ENCODE measurements at places on chromosomes 6 and 20. TPM values are rescaled to one million over a fixed set of nuclear protein-coding genes. Genes with fewer than 3 reads are reported as not detected.
A peak's percentile ranks its signal among the peaks of the same experiment; 100 is the strongest.

DNA sequence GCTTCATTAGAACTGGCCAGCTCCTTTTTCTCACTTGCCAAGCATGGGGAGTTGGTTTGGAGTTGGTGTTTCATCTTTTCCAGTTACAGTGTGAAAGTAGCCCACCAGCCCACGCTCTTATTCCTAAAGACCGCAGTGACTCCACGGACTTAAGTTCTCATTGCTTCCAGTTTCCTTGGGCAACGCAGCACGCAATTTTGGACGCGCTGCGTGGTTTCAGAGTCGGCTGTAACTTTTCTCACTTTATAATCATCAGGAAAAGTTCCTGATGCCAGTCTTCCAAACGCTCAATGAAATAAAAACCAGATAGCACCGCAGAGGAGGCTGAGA lies 381 bp upstream of the PEX7 start:
- no peak for DNase-seq

GRCh38 chr6:135675862-135676261 lies 175.6 kb upstream of the PDE7B start:
- peak; percentile 66 for DNase-seq

DNA sequence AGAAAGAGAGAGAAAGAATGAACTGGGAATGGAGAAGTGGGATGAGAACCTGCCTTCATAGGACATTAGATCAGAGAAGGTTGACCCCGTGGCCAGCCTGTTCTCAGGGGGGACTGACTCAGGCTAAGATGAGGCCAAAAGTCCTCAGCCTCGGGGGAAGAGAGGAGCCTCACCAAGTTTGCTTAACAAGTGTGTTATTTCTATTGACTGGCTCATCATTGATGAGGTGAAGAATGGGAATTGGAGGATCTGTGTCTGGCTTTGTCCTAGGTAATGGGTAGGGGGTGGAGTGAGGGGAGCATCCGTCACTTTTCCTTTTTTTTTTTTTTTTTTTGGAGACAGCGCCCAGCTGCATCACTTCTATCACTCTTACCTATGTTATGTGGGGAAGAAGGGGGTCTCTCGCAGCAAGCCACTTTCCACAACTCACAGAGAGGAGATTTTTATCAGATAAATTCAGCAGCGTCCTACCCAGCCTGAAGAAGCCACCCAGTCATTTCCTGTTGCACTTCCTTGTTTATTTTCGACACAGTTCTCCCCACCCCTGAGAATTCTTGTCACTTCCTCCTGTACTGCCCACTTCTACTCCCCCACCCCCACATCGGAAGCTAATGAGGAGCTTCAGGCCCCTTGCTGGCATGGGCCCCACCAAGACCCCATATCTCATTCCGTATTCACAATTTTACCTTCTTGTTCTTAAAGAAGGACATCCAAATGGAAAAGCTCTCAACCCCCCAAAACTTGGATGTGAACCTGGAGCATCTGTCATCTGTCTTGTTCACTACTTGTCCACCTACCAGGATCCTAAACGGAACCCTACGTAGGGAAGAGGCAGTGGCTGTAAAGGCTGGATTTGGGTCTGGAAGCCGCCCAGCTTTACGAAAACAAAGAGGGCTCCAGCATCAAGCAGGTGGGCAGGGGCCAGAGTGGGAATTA lies 2.8 kb upstream of the RNASET2 start:
- no peak for DNase-seq

GRCh38 chr6:19035461-19036195 lies 648.5 kb downstream of the RNF144B start:
- DNase-seq = no peak

- DNase-seq = no peak
These were observed 103.7 kb downstream of the SNAP25 start for GRCh38 chr20:10322073-10323012.

GRCh38 chr20:50190251-50191064 lies at the start of gene CEBPB:
Gene CEBPB (plus strand): TSS chr20:50190830. CDS start chr20:50191034, 204 bp downstream.
- DNase-seq = peak; percentile 85

DNA sequence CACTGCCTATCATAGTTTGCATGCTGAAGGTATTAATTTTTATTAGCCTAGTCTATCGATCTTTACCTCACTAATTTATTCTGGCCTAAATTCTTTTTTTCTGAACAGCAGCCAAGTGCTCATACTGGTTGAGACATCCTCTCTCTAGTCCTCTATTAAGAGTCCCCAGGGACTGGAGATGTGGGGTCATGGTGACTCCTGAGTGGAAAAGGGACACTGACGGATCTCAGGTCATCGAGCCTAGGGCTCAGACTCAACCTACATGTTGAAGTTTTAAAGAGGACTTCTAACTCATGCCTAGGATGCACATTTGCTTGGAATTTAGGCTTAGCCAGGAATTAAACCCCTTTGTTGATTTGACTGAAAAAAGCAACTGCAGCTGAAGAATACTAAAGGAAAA lies 378.1 kb downstream of the BTBD9 start:
- no peak for DNase-seq

- no peak for DNase-seq
These were observed 33.1 kb upstream of the RNF8 start for GRCh38 chr6:37320646-37321045.

DNA sequence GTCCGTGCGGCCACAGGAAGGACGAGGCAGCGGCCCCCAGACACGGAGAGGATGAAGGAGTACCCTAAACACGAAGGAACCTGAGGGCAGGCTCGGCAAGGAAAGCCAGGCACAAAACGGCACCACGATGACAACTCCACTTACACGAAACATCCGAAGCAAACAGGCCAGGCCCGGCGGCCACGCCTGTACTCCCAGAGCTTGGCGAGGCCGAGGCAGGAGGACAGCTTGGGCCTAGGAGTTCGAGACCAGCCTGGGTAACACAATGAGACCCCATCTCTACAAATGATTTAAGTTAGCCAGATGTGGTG lies 13.4 kb downstream of the KCNQ2 start:
- no peak for DNase-seq

DNA sequence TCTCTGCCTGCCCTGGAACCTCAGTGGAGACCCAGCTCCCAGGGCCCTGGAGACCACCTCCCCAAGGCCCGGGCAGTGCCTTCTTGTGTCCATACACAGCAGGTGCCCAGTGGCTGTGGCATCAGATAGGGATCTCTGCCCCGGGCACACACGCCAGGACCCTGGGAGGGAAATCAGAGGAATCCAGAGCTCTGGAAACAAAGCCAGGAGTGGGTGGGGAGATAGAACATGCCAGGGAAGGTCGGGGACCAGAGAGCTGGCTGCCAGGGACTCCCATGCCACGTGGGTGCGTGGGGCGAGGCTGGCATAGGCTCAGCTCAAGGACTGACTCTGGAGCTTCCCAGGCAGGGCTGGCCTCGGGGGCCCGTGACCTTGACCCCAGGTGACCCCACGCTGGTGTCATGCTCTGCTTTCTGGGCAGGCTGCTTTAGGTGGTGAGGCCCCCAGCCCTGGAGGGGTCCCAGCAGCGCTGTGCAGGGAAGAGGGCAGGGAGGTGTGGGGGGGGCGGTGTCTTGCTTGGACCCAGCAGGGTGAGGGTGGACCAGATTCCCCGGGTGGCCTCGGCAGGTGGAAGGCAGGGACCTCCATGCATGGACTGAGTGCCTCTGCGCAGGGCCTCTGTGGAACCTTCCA lies 17.6 kb upstream of the GATA5 start:
- DNase-seq = no peak

- DNase-seq = no peak
These were observed 1.2 kb upstream of the TMEM217 start for GRCh38 chr6:37259191-37259590.

Gene EFCAB8
- 0.55 TPM for polyA plus RNA-seq

Gene ABRACL
- polyA plus RNA-seq = 52.6 TPM

Gene BPIFB4
- polyA plus RNA-seq = not detected

Gene PSMB9
- polyA plus RNA-seq = 4.2 TPM
